A673 (cell line): ENCODE measurements at places on chromosomes 7 and 10. TPM values are rescaled to one million over a fixed set of nuclear protein-coding genes. Genes with fewer than 3 reads are reported as not detected.

GRCh38 chr10:113958631-113959382 is 84.9 kb upstream of the ADRB1 start:
- peak; percentile 82 for DNase-seq

- DNase-seq: peak; percentile 70
These were observed 8.5 kb downstream of the DDX56 start for GRCh38 chr7:44565097-44565794.

GRCh38 chr10:128115356-128115755 is 10.9 kb downstream of the MKI67 start:
- DNase-seq: no peak

- DNase-seq: no peak
These were observed 465.3 kb downstream of the ACTR3B start for GRCh38 chr7:153224890-153225289.

GRCh38 chr10:30791197-30791611 is 161.7 kb upstream of the LYZL2 start:
- DNase-seq: no peak

The GARIN1A gene
- total RNA-seq: 1.8 and 2.2 TPM in 2 replicates

The ITGA8 gene
- 0.07 TPM in 1 of 2 replicates, not detected in the other for total RNA-seq

The OR2A1 gene
- total RNA-seq: 0.44 and 0.60 TPM in 2 replicates

The ADIRF gene
- not detected in 2 replicates for total RNA-seq

The LIPM gene
- total RNA-seq: not detected in 2 replicates
